Natural killer cell treated with Interleukin-12 subunit alpha and Interleukin-12 subunit beta and Interleukin-15 and Interleukin-18, amount 100 ng/mL, for 72 hours (primary cell): ENCODE measurements at places on chromosomes 3 and 15.

GRCh38 chr15:87368511-87368910, 888.0 kb downstream of the NTRK3 start:
- H3K36me3 ChIP-seq, result no peaks in the 10 kb centered on the region
- no peaks in the 10 kb centered on the region for H3K4me1 ChIP-seq
- H3K4me3 ChIP-seq, result no peak overlapping the region
- H3K27ac ChIP-seq, result no peak overlapping the region
- no peaks in the 10 kb centered on the region for H3K27me3 ChIP-seq

- no peak overlapping the region for H3K4me3 ChIP-seq
- no peaks in the 10 kb centered on the region for H3K36me3 ChIP-seq
- H3K27me3 ChIP-seq, result peaks cover 36% of the 10 kb centered on the region
- DNase-seq, result no peak
- H3K27ac ChIP-seq, result no peak overlapping the region
- H3K4me1 ChIP-seq, result no peaks in the 10 kb centered on the region
These were observed 54.5 kb upstream of the CHRNA7 start for GRCh38 chr15:31975830-31976229.

DNA sequence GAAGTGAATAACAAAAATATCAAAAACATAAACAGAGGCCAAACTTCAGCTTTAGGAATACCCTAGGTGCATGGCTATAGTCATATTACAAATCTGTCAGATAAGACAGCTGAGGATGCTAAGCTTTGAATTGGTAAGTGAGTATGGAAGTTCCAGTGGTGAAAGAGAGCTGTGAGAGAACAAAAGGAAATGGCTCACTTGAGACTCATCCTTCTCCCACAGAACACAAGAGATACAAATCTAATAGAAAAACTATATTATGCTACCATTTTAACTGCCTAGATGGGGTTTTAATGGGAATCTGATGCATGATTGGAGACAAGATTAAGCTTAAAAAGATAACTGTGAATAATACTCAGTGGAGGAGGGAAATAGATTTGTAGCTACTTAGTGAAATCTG, 21.5 kb upstream of the PEX5L start:
- DNase-seq, result no peak
- H3K4me1 ChIP-seq, result no peaks in the 10 kb centered on the region
- H3K27ac ChIP-seq, result no peak overlapping the region
- H3K36me3 ChIP-seq, result no peaks in the 10 kb centered on the region

DNA sequence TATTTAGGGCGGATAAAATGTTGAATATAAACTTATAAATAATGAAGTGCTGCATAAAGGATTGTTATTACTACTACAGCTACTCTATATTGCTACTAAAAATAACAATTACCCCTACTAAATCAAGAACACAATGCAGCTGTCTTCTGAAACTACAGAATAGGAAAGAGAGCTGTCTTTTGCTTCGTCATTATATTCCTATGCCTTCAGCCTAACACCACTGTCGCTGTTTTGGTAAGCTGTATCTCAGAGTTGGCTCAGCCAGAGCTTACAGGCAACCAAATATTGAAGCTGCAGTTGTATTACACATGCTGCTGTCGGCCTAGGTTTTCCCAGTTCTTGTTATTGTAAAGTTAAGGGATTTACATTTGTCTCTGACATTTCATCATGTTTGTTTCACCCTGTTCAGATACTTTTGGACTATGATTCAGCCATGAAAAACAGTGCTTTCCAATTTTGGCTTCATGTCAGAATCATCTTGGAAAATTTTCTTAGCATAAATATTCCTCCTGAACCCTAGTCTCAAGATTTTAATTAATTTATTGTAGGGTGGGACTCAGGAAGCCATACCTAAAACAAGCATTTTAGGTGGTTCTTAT, 31.3 kb upstream of the LPP start:
- no peak overlapping the region for H3K4me3 ChIP-seq
- peaks cover 7% of the 10 kb centered on the region for H3K4me1 ChIP-seq
- H3K27me3 ChIP-seq, result no peaks in the 10 kb centered on the region
- no peak overlapping the region for H3K27ac ChIP-seq
- no peaks in the 10 kb centered on the region for H3K36me3 ChIP-seq
- no peak for DNase-seq

DNA sequence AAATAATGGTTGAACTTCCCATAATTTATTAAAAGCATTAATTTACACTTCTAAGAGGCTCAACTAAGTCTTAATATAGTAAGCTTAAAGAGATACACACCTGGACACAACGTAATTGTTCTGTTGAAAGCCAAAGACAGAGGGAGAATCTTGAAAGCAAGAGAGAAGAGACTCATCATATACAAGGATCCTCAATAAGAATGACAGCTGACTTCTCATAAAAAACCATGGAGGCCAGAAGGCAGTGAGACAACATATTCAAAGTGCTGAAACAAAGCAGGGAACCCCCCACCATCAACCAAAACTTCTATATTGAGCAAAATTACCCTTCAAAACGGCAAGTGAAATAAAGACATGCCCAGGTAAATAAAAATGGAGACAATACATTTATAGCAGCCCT, 16.6 kb upstream of the GABRG3 start:
- no peak overlapping the region for H3K4me3 ChIP-seq
- H3K4me1 ChIP-seq, result no peaks in the 10 kb centered on the region
- DNase-seq, result no peak
- H3K27ac ChIP-seq, result no peak overlapping the region
- no peaks in the 10 kb centered on the region for H3K36me3 ChIP-seq

GRCh38 chr15:35671197-35671596, 125.2 kb upstream of the DPH6 start:
- no peak for DNase-seq
- H3K27ac ChIP-seq, result no peak overlapping the region
- no peaks in the 10 kb centered on the region for H3K27me3 ChIP-seq
- H3K36me3 ChIP-seq, result no peaks in the 10 kb centered on the region
- no peak overlapping the region for H3K4me3 ChIP-seq

DNA sequence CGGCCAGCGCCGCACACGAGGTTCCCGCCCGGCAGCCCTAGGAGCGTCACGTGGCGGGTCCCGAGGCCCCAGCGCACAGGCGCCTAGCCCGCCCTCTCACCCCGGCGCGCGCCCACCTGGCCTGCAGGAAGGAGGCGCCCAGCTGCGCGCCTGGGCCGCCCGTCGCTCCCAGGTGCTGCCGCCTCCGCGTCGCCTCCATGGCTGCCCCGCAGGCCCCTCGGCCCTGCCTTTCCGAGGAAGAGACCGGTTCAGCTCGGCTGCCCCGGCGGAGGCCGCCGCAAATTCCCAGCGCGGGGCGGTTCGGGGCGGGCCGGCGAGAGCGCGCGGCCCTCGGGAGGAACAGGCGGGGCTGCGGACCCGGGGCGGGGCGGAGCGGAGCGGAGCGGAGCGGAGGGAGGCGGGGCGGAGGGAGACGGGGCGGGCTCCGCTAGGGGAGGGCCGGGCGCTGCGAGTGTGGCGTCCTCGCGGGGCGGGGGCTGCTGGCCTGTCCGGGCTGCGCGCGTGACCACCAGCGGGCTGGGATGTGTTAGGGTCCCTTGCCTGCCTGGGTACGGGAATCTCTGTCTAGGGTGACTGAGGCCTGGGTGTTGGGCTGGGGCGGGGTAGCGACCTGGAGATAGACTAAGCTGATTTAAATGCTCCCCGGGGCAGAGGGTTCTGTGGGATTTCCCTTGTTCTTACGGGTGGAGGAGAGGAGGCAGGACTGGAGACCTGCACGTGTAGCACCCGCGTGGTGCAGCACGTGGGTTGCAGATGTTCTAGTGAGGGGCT, at the start of gene CLN6:
Gene CLN6 (minus strand): TSS at position 343 of the 771 bp plus-strand sequence. CDS start 144 bp downstream, at position 199.
- peaks cover 5% of the 10 kb centered on the region for H3K36me3 ChIP-seq
- peaks cover 31% of the 10 kb centered on the region for H3K4me1 ChIP-seq
- H3K27me3 ChIP-seq, result no peaks in the 10 kb centered on the region
- peak within 1 kb of the TSS; percentile 82 for H3K27ac ChIP-seq
- peak; percentile 88 for DNase-seq

GRCh38 chr3:22016197-22016596, 265.2 kb upstream of the ZNF385D start:
- no peak overlapping the region for H3K27ac ChIP-seq
- no peaks in the 10 kb centered on the region for H3K36me3 ChIP-seq
- H3K4me3 ChIP-seq, result no peak overlapping the region
- no peak for DNase-seq

GRCh38 chr3:1087066-1087560, 5.7 kb upstream of the CNTN6 start:
- no peaks in the 10 kb centered on the region for H3K4me1 ChIP-seq
- H3K4me3 ChIP-seq, result no peak overlapping the region
- peaks cover 7% of the 10 kb centered on the region for H3K36me3 ChIP-seq

- H3K27me3 ChIP-seq, result peaks cover 21% of the 10 kb centered on the region
- no peak for DNase-seq
- H3K4me1 ChIP-seq, result no peaks in the 10 kb centered on the region
- H3K4me3 ChIP-seq, result no peak overlapping the region
- no peak overlapping the region for H3K27ac ChIP-seq
These were observed 90.2 kb upstream of the PRR20G start for GRCh38 chr3:127377801-127378655.

GRCh38 chr15:99059010-99059981, 45.6 kb upstream of the SYNM start:
- H3K36me3 ChIP-seq, result no peaks in the 10 kb centered on the region
- peaks cover 23% of the 10 kb centered on the region for H3K27me3 ChIP-seq
- H3K4me1 ChIP-seq, result no peaks in the 10 kb centered on the region
- no peak for DNase-seq
- H3K4me3 ChIP-seq, result peak overlapping the region; percentile 69

DNA sequence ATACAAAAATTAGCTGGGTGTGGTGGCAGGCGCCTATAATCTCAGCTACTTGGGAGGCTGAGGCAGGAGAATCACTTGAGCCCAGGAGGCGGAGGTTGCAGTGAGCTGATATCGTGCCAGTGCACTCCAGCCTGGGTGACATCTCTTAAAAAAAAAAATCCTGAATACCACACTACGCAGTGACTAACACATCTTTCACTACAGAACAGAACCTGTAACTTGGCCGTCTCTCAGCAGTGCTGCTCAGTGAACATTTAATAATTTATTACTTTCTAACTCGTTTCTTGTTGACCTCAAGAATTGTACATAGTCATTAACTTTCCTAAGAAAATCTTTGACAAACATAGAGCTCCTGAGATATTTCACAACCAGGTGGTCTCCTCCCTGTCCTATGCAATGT, 3.8 kb downstream of the GREM1 start:
- no peak overlapping the region for H3K4me3 ChIP-seq
- peaks cover 61% of the 10 kb centered on the region for H3K27me3 ChIP-seq
- no peak overlapping the region for H3K27ac ChIP-seq
- peaks cover 7% of the 10 kb centered on the region for H3K36me3 ChIP-seq

GRCh38 chr15:58506783-58507668, 75.2 kb downstream of the LIPC start:
- no peak for DNase-seq
- no peaks in the 10 kb centered on the region for H3K36me3 ChIP-seq
- no peak overlapping the region for H3K4me3 ChIP-seq
- peaks cover 12% of the 10 kb centered on the region for H3K4me1 ChIP-seq
- H3K27ac ChIP-seq, result no peak overlapping the region

GRCh38 chr15:29400701-29401100, 131.1 kb upstream of the NSMCE3 start:
- no peak overlapping the region for H3K27ac ChIP-seq
- H3K36me3 ChIP-seq, result no peaks in the 10 kb centered on the region
- H3K4me1 ChIP-seq, result no peaks in the 10 kb centered on the region
- no peak for DNase-seq
- H3K27me3 ChIP-seq, result peaks cover 24% of the 10 kb centered on the region
- H3K4me3 ChIP-seq, result no peak overlapping the region

DNA sequence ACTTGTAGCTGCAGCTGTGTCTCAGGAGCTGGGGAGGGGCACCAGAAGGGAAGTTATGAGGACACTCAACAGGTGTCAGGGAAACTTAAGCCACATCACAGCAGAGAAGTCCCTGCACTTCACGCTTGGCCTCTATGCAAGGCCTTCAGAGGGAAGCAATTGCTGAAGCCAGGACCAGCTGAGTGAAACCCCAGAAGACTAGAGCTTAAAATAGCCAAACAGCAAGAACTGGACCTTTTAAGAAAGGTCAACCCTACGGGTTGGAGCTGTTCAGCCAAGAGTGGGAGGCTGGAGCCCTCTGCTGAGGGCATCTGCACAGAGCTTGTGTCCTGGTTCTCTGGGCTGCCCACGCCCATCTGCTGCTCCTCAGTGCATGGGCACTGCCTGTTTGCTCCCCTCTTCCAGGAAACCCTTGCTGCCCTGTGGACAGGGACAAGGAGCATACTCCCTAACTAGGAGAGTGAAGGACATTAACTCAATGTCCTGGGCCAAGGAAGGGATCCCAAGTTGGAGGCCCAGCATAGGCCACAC, 3.9 kb upstream of the GRAMD2A start:
- H3K27ac ChIP-seq, result no peak overlapping the region
- H3K4me1 ChIP-seq, result peaks cover 29% of the 10 kb centered on the region
- H3K36me3 ChIP-seq, result peaks cover 30% of the 10 kb centered on the region
- no peak overlapping the region for H3K4me3 ChIP-seq
- no peak for DNase-seq

GRCh38 chr3:119305286-119305685, 11.1 kb downstream of the ARHGAP31 start:
- peaks cover 28% of the 10 kb centered on the region for H3K4me1 ChIP-seq
- no peak overlapping the region for H3K27ac ChIP-seq
- DNase-seq, result no peak

DNA sequence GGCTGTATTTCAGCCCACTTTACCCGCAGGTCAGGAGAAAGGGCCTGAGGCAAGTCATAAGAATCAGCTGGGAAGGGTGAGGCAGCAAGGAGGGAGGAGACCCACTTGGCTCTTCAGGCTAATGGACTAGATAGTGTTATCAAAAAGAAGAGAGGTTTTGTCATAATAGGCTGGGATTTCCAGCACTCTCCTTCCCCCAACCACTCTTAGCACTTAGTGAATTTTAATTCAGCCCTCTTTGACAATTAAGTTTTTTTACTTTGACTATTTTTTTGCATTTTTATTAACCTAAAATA, 771 bp downstream of the MPI start:
- H3K4me3 ChIP-seq, result peak overlapping the region; percentile 97
- no peaks in the 10 kb centered on the region for H3K27me3 ChIP-seq
- no peak for DNase-seq
- peaks cover 32% of the 10 kb centered on the region for H3K4me1 ChIP-seq

DNA sequence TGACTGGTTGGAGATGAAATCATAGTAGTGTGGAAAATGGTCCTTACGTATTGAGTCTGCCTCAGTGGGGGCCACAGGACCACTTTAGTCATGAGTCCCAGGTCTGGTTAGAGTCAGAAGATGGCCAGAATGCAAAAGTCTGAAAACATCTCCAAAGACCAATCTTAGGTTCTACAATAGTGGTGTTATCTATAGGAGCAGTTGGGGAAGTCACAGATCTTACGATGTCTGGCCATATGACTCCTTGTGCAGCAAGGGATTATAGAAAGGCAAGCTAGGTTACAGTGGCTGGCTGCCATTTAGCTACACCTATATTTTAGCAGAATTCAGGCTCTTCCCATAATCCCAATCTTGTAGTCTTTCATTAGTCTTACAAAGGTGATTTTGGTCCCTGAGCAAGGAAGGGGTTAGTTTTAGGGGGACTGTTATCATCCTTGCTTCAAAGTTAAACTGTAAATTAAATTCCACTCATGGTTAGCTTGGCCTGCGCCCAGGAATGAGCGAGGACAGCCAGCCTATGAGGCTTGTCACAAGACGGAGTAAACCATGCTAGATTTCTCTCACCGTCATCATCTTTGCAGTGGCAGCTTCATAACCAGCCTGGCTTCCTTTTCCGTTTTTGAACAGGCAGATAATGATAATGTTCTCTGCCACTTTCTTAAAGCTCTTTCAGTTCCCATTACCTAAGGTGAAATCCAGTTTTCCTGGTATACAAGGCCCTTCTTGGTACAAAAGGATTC, 134.1 kb downstream of the VPS8 start:
- H3K27ac ChIP-seq, result no peak overlapping the region
- no peaks in the 10 kb centered on the region for H3K27me3 ChIP-seq
- peaks cover 6% of the 10 kb centered on the region for H3K4me1 ChIP-seq
- H3K4me3 ChIP-seq, result no peak overlapping the region
